Nephron progenitor cell (in vitro differentiated cells): ENCODE measurements at places on chromosomes 1 and 21.
A peak's percentile ranks its signal among the peaks of the same experiment; 100 is the strongest.

DNA sequence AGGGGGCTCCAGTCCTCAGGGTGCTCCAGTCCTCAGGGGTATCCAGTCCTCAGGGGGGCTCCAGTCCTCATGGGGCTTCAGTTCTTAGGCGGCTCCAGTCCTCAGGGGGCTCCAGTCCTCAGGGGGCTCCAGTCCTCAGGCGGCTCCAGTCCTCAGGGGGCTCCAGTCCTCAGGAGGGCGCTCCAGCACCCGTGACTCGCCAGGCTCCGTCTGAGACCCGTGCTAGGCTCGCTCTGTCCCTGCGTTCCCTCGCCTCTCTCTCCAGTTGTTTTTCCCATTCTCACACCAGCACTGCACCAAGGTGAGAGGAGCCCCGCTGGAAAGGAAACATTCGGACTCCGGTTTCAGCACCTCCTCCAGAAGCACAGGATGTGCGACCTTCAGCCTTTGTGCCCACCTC is 9.4 kb upstream of the OR2M2 start:
- no peak for DNase-seq

GRCh38 chr21:23950344-23950743 is 1656.9 kb downstream of the MRPL39 start:
- no peak for DNase-seq

DNA sequence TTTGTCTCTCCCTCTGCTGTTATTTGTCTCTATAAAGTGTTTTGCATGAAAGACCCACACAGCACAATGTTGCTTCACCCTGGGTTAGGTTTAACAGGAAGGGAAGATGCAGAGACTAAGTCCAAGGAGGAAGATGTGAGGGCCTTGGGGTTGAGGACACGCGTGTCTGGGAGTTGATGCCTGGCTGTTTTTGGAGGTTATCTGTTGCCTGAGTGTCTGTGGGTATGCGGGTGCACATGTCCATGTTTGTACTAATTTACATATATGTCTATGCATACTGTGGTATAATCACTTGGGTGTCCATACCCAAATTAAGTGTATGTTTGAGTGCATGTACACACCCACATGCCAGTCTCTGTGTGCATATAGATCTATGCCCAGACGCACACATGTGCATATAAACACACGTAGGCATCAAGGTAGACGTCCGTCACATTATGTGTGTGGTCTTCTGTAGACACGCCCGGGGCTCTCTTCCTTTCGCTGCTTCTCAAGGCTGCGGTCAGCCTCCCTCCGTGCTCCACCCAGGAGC is 962 bp upstream of the MAN1C1 start:
- DNase-seq: no peak

DNA sequence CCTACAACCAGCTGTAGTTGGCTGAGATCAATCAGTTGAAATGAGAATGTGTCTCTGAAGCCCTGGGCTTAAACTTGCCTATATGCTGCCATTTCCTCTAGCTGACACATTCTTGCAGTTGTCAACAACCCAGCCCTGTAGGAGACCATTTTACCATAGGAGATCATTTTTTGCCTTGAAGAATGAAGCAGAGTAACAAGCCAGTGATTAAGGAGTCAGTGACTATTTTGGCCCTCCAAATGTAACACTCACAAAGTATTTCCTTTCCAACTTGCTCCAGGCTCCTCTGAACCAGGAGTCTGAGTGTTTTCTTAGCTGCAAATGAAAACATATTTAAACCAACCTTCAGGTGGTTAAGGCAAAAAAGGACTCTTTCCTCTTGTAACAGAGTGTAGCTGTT is 183.5 kb downstream of the ZZZ3 start:
- DNase-seq: no peak

GRCh38 chr1:150696162-150696561 is 792 bp downstream of the GOLPH3L start:
- no peak for DNase-seq

GRCh38 chr1:221840511-221841243 is 98.8 kb upstream of the DUSP10 start:
- DNase-seq: no peak

GRCh38 chr1:204616641-204617040 is 68.9 kb downstream of the LRRN2 start:
- no peak for DNase-seq

DNA sequence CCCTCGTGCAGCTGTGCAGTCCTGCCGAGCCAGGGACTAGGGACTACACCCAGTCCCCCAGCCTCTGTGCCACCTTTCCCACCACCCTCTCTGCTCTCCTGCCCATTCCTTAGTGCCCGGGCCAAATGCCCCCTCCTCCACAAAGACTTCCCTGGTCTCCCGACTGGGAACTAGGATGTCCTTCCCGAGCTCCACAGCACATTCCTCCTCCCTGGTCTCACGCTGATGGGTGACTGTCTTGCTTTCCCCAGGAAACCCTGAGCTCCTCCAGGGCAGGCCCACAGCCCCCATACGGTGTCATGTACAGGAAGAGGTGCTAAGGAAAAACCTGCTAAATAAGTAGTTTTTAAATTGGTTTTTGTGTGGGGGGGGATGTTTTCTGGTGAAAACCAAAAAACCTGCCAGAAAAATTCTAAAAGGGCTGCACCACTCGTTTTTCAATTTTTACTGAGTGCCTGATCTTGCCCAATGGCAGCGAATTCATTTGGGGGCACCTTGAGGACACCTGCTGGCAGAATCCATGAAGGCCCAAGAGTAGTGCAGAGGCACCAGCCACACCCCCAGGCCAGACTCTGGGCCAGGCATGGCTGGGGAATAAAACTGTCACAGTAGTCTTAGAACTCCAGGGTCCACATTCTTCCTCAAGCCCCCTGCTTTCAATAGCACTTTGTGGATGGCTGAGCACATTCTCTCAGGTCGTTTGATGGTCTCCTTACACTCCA is 50.4 kb downstream of the GLIS1 start:
- DNase-seq: no peak

DNA sequence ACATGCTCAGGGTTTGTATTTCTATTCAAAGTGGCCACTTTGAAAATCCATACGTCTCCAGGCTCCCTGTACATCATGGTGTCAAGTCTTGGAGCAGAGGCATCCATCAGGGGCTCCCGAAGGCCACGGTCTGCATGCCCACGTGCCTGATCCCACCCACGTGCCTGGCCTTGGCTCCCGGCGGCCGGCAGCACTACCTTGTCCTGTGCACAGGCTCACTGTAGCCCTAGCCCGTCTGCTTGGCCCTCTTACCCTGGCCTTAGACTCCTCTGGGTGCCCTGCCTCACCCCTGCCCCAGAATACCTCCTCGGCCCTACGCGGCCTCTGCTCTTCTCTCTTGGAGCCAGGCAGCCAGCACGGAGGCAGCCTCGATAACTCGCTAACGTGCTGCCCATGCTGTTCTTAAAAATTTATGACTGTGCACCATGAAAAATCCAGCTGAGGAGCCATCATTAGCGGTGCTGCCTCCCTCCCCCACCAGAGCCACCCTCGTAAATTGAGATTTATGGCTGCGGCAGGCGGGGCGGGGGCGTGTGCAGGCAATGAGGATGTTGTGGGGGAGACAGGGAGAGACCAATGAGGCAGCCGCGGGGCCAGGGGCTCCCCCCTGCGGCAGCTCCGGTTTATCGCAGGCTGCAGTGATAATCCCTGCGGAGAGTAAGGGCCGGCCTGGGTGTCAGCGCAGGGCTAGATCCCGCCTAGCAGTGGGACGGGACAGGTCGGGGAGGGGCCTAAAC is 24.6 kb downstream of the DMAP1 start:
- DNase-seq: peak; percentile 92

GRCh38 chr1:10353282-10353681 is 45.6 kb upstream of the PGD start:
- DNase-seq: peak; percentile 10

- DNase-seq: no peak
Measured at GRCh38 chr1:223535319-223535718, 130.2 kb downstream of the CAPN8 start.

- DNase-seq: no peak
Measured at GRCh38 chr1:115196296-115196695, 107.0 kb upstream of the TSPAN2 start.

GRCh38 chr1:150152182-150152536 is 2.4 kb downstream of the PLEKHO1 start:
- no peak for DNase-seq

DNA sequence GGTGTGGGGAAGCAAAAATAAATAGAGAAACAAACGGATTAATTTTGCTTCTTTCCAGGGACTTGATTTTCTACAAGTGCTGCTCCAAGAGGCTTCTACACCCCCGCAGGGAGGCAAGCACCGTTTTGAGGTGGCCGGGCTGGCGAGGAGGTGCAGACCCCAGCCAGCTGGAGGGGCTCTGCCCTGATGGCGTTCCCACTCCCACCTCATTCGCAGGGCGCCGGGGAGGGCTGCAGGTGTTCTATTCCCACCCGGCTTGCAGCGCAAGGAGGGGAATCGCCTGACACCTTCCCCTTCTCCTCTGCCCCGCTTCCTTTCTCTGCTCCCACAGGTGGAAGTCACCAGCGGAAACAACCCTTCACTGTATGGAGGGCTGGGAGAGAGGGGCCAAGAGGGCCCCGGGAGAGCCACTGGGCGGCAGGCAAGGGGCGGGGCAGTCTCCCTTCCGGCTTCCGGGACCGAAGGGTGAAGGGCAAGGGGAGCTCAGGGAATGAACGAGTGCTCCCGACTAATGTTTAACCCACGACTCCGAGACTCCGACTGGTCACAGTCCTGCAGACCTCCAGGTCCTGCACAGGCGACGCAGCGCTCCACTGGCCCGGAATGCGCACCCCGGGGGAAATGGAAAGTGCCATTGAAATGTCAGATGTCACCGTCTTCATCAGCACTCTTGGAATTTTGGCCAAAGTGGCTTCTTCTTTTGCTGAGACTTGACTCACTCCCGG is 29.1 kb downstream of the TEX35 start:
- DNase-seq: peak; percentile 61

GRCh38 chr1:214008791-214009422 is 21.1 kb downstream of the PROX1 start:
- peak; percentile 16 for DNase-seq

DNA sequence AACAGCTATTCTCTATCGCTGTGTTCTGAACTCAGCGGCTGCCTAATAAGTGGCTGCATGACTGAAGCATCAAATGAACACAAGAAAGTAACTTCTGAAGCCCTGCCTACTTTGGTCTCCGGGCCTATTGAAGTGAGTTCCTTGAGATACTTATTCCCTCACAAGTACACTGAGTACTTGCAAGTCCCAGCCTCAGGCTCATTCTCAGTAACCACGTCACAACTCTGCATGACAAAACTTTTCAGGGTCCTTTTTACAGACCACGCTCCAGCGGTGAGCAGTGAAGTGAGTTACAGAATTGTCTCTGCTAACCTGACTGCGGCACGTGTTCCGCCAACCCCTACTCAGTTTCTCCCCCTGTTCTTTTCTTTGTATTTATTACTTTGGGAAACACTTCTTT is 1342.7 kb upstream of the ADGRL4 start:
- DNase-seq: peak; percentile 2

- no peak for DNase-seq
Measured at GRCh38 chr1:213050745-213051126, 305 bp upstream of the RPS6KC1 start.

GRCh38 chr21:34670962-34671348 is 2.2 kb downstream of the CLIC6 start:
- DNase-seq: no peak

GRCh38 chr1:37420456-37420855 is 53.9 kb upstream of the ZC3H12A start:
- DNase-seq: no peak

GRCh38 chr1:218743861-218744505 is 398.8 kb downstream of the TGFB2 start:
- no peak for DNase-seq

- no peak for DNase-seq
Measured at GRCh38 chr1:28439320-28439719, 66.5 kb upstream of the RCC1 start.

DNA sequence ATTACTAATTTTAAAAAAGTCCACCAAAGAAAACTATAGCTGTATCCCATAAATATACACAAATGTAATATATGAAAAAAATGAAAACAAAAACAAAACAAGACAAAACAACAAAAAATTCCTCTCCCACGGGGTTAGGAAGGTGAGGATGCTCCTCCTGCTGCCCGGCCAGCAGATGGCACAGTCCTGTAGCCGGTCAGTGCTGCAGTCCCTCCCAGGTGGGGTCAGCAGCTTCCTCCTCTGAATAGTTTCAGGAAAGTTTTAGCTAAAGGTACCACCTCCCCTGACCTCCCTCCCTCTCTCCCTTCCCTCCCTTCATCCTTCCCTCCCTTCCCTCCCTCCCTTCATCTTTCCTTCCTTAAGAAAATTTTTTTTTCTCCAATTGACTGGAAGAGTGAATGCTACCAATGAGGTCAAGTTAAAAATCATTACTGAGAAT is 67.8 kb upstream of the BCL10 start:
- DNase-seq: peak; percentile 18
